ENCODE measurements at places on chromosomes 7 and 10.
A peak's percentile ranks its signal among the peaks of the same experiment; 100 is the strongest.

GRCh38 chr10:82628373-82628772 is 753.4 kb downstream of the NRG3 start:
- DNase-seq = no peak

- no peak for DNase-seq
Measured at GRCh38 chr7:139118234-139118804, 8.8 kb upstream of the ZC3HAV1 start.

GRCh38 chr7:28410628-28411531 is 1.4 kb upstream of the CREB5 start:
- no peak for DNase-seq

DNA sequence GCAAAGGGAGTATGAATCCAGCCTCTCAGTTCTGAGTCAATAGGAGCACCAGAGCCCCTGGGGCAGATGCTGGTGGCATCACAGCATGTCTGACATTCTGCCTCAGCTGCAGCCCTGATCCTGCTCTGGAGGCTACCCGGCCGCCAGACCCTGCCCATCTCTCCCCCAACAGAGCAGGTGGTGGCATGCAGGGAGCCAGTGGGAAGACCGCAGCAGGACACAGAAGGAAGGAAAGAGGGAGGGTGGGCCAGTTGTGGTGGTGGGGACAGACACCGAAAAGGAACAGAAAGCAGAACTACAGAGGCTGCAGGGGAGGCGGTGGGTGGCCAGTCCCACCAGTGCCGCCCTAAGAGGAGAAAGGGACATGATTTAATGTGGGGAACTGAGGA is 35.3 kb downstream of the BLNK start:
- DNase-seq = no peak

- no peak for DNase-seq
Measured at GRCh38 chr7:77488986-77489385, 48.1 kb upstream of the PTPN12 start.

- DNase-seq = no peak
Measured at GRCh38 chr10:115921795-115922194, 351.2 kb downstream of the GFRA1 start.

GRCh38 chr10:6446711-6447110 is 133.4 kb downstream of the PRKCQ start:
- no peak for DNase-seq

DNA sequence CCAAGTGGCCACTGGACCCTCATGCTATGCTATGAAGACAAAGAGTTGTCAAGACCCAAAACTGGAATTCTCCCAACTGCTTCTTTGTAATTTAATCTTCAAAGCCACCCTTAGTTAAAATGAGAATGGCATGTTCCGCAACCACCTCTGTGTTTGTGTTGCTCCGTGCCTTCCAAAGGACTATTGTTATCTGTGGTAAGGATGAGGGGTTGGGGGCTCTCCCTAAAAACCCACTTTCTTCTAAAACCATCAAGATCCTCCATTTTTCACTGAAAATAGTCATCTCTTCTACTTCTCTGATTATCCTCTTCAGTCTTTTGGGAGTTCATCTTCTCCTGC is 222.1 kb upstream of the AOAH start:
- no peak for DNase-seq

DNA sequence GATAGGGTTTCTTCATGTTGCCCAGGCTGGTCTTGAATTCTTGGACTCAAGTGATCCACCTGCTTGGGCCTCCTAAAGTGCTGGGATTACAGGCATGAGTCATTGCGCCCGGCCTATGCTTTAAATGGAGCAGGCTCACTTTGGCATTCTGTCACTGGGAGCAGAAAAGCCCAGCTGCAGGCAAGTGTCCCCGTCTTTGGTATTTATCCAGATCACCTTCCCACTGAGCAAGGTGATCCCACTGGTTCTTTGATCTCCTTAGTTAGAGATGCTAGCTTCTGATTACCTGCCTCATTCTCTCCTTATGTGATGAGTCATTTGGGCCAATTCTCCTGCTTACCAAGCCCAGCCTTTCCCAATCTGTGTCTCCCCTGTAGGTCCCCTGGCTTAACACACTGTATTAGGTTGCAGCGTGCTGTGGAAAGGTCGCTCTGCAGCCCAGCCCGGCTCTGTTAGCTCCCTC is 39.3 kb downstream of the SPDYE5 start:
- DNase-seq = no peak

GRCh38 chr7:70738151-70738885 is 393.6 kb upstream of the GALNT17 start:
- peak; percentile 67 for DNase-seq

DNA sequence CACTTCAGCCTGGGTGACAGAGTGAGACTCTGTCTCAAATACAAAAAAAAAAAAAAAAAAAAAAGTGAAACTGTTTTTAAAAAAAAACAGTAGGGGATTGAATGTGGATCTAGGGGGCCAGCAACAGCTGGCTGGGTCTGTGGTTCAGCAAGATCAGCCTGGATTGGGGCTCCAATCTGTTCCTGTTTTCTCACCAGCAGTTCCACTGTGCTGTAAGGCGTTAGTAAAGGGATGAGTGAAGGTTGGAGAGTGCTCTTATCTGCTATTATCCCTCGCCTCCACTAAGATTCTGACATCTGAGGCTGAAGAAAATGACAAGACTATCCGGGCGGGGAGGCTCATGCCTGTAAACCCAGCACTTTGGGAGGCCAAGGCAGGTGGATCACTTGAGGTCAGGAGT is 41.6 kb upstream of the GTF2IRD1 start:
- no peak for DNase-seq

DNA sequence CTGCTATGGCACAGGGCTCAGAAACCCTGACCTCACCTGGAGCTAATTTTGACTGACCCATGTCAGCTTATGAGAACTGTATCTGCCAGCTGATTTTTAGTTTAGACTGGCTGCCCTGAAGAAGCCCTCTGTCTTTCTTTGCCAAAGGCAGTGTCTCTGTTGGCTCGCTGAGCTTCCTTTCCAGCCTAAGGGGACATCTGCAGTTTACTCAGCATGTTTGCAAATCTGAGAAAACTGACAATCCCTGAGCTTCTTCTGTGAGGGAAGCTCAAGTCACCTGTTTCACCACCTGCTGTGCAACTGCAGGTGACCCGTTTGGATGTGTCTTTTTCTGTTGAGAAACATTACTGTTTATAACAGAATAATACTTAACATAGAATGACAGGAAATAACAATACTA is 46.0 kb downstream of the PRKAR2B start:
- no peak for DNase-seq

DNA sequence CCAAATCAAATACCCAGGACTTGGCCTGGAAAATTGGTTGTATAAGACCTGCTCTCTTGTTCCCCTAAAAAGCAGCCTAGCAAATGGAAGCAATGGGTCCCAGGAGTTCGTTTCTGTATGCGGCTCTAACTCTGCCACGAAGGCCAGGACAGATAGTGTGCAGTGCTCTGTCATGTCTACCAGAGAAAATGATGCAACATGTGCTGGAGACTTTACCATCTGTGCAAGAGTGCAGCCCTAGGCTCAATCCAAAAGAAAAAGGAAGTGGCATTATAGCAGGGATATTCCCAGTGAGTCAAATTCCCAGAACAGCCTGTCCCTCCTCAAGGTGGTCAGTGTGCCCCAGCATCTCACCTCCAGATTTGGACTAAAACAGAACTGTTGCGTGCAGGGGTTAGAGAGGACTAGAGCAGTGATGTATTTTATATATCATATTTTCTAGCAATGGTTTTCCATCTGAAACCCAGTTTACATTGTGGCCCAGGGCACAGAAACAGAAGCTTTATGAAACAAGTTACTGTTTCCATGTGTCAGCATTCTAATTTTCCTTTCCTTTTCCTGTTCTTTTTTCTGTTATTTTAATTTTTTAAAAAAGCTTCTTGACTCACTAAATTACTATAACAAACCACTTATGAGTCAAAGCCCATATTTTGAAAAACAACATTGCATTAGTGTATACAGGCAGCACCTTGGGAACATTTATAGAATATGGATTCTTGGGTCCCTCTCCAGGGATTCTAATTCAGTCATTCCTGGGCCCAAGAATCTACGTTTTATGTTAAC is 311.2 kb downstream of the RNLS start:
- no peak for DNase-seq

DNA sequence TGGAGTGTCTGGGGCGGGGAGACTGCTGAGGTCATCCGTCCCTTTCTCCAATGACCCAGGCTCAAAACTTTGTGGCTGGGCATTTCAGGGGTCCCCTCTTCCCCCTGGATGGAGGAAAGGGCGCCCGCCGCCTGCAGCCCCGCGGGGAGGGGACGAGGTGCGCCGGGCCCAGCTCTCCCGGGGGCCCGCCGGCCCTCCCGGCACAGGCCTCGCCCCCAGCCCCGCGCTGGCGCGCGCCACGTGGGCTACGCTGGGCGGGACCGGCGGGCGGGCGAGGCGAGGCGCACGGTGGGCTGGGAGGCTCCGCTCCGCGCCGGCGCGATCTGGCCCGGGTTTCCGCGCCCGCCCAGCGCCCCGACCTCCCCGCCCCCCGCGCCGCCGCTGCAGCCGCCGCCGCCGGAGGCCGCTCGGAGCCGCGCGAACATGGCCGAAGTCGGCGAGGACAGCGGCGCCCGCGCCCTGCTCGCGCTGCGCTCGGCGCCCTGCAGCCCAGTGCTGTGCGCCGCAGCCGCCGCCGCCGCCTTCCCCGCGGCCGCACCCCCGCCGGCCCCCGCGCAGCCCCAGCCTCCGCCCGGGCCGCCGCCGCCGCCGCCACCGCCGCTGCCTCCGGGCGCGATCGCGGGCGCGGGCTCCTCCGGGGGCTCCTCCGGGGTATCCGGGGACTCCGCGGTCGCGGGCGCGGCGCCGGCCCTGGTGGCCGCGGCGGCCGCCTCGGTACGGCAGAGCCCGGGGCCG is at the start of gene FOXK1:
Gene FOXK1, plus strand, starts transcription at position 410 of the 735 bp plus-strand sequence. Its CDS starts 14 bp downstream, at position 424.
- DNase-seq = peak; percentile 77
